EH (cell line): ENCODE measurements at places on chromosomes 4 and X.

- no peak for DNase-seq
Observed at GRCh38 chr4:123600987-123601904, 204.7 kb downstream of the SPRY1 start.

DNA sequence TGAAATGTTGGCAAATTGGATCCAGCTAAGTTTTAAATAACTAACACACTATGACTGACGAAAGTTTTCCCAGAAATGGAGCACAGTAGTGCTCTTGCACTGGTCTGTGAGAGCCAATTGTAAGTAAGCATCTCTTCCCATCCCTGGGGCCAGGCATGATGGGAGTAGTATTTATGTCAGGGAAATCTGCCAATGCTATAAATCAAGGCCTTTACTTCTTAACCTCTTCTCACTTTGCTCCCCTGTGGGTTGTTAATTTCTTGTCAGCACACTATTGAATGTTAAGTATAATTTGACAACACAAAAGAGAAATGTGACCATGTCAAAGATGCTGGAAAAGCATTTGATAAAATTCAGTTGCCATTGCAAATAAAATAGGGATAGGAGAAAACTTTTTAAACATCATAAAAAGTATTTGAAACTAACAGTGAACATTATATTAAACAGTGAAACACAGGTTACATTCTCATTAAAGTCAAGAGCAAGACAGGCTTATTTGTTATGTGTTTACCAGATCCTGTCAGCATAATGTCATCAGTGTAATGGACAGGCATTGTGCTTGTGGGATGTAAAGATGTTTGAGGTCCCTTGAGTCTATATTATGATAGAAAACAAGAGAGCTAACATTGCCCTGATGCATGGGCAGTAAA is 5.0 kb downstream of the F8A1 start:
- peak; percentile 34 for DNase-seq

DNA sequence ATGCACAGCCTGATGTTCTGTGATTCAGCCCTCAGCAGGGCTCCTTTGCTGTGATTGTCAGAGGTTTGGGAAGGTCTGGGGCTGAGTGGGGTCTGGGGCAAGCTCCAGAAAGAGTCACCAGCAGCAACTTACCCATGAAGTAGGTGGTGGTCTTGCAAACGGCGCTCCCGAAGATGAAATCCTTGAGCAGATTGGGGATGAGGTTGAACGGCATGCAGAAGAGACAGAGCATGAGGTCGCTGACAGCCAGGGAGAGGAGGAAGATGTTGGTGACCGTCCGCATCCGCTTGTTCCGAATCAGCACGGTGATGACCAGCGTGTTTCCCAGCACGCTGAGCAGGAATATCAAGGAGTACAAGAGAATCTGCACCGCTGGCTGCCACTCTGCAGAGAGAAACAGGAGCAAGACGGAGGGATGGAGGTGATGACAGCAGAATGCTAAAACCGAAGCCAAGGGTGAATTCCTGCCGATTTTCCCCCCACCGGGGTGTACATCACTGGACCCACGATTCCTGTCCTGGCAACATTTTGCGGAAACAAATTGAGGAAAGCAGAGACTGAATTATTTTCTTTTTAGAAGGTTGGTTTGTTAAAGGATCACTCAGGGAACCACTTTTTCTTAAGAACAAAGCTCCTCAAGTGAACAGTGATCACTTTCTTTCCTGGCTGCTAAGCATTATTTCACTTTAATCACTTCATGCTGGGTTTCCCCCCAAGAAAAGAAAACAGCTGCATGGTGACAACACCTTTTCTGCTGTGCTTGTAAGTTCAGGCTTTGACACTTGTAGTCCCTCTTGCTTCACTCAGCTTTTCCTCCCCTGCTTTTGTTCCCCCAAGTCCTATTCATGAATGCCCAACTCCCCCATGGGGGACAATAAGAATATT is 941 bp downstream of the CCKAR start:
- no peak for DNase-seq

GRCh38 chr4:33176566-33176965 is 2456.4 kb downstream of the PCDH7 start:
- DNase-seq = no peak

- peak; percentile 48 for DNase-seq
Observed at GRCh38 chrX:7263961-7264360, 116.0 kb upstream of the PUDP start.

GRCh38 chr4:74714611-74715130 is 79.7 kb downstream of the BTC start:
- DNase-seq = no peak

DNA sequence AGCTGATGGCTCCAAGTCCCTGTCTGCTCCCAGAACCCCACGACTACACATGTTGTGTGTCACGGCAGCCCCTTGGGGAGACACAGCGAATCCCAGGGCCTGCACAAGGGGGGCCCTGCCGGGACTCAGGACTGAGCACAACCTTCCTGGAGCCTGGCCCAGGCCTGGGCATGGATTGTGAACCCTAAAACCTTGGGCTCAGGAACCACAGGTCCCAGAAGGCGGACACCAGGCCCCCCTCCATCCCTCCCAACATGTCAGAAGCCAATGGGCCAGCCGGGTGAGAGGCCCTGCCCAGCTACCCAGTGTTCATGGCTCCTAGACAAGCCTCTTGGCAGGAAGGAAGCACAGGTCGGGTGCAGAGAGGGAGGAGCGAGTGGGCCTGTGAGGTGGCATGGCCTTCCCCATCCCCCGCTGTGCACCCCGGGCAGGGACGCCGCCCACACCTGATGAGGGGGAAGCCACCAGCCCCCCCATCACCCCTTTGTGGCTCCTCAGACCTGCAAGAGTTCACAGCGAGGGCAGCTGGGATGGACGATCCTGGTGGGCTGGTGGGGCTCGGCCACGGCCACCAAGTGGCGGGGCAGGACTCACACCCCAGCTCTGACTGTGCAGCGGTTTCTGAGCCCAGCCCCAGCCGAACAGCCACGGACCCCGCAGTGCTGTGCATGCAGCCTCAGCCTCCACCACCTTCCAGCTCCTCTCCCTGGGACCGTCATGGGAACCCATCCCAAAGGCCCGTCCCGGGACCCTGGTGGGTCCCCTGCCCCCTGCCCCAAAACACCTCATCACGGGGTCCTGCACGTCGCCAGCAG is 3.7 kb downstream of the PDE6B start:
- DNase-seq = no peak

DNA sequence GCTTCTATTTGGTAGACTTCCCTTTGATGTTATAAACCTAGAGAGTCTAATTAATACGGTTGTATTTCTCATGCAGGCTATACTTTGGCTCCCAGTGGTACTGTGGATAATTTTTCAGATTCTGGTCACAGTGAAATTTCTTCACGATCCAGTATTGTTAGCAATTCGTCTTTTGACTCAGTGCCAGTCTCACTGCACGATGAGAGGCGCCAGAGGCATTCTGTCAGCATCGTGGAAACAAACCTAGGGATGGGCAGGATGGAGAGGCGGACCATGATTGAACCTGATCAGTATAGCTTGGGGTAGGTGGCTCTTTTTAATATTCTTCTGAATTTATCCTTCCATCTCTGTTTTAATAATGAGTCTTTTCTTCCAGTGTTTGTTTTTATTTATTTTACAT is 249.7 kb downstream of the RAPGEF2 start:
- DNase-seq = no peak

DNA sequence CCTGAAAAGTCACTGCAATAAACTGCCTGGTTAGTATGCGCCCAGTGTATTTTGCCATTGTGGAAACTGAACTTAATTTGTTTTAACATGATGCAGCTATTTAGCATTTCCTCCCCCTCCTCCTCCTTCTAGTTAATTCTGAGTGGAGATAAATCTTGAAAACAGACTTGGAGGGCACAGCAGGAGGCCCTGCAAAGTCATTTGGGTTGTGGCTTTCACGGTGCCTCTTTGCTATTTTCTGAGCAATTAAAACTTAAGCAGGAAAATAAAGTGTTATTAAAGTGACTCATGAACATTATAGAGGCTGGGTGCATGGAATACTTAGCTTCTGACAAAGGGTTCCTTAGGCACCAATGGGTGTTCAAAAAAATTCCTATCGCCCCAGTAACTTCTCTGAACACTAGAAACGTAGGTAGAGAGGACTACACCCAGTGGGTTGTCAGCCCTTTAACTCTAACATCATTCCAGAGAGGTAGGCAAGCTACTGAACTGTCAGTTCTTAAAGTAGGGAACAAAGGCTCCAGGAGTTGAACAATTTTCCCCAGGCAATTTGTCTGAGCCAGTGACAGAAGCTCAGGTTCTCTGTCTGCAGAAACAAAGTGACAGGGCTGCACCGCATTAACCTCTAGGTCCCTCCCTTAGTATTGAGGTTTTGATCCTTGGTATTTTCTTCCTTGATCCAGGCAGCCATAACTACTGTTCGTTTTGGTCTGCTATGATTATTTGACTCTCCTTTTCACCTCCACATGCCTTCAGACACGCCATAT is 158.3 kb upstream of the KIT start:
- peak; percentile 98 for DNase-seq

DNA sequence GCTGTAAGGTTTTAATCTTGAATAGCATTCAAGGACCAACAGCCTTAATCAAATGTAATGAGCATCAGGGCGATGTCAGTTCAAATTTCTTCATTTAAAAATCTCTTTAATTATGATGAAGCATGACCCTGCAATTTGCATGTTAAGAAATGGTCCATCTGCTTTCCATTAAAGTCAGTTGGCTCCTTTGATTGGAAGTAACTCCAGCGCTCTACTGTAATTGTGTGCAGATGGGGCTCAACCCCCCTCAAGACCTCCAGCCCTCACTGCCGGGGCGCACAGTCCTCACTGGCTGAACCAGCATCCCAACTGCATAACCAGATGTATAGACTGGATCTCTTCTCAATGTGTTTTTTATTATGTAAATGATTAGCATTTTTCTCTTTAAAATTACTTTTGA is 126.9 kb downstream of the VCX3B start:
- no peak for DNase-seq

DNA sequence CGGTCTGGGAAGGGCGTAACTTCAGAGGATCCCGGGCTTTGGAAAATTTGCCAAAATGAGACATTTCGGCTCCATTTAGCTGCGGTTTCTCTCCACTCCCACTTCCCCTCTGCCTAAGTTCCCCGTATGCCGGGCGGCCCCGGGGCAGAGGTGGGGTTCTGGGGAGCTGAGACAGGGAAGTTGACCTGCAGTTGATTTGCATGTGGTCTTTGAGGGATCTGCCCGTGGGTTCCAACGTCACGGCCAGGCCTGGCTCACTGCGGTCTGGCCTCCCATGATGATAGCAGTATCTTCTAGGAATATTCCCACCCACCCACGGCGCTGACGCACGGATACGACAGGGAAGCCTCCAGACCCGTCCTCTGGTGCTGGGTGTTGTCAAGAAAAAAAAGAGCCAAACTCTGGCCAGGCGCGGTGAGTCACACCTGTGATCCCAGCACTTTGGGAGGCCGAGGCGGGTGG is 27.3 kb upstream of the CRLF2 start:
- DNase-seq = no peak

GRCh38 chr4:110306303-110306702 is 107.9 kb upstream of the ELOVL6 start:
- DNase-seq = peak; percentile 4

DNA sequence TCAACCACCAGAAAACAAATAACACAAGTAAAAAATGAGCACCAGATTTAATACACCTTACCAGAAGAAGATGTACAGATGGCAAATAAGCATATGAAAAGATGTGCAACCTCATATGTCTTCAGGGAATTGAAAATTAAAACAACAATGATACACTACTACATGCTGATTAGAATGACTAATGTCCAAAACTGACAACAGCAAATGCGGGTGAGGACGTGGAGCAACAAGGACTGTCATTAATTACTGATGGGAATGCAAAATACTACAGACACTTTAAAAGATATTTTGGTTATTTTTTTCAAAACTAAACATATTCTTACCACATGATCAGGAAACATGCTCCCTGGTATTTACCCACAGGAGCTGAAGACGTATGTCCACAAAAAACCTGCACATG is 140.3 kb downstream of the FRYL start:
- peak; percentile 29 for DNase-seq

- DNase-seq = no peak
Observed at GRCh38 chr4:140969296-140969695, 164.0 kb downstream of the RNF150 start.

- DNase-seq = no peak
Observed at GRCh38 chr4:26815706-26816105, 44.9 kb upstream of the STIM2 start.

DNA sequence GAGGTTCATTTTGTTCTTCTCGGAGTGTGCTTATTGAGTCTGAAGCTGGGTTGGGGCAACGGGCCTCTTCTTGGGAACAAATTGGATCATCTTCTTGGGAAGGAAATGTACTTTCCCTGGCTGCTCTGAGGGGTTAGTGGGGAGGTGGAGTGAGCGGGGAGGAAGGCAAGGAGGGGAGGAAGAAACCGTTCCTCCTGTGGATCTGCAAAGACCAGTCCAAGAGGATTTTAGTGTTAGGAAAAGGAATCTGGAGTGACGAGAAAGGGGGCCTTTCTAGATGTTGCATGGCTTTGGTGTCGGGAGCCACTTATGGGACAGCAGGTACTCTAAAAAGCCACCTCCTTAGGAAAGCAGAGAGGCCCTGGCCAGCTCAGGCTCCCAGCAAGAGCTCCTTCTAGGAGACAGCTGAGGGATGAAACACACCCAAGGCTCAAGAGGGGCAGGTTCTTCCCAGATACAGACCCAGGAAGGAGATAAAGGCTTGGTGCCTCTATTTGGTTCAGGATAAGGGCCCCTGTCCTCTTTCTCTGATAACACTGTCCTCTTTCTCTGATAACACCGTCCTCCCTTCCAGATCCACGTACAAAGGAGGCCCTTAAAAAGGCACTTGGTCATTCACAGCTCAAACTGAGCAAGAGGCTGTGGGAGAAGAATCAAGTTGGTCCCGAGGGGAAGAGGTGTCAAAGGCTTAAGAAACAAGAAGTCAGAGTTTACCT is 451 bp downstream of the SOD3 start:
- DNase-seq = no peak

- no peak for DNase-seq
Observed at GRCh38 chr4:169741569-169741968, 16.2 kb downstream of the HPF1 start.

DNA sequence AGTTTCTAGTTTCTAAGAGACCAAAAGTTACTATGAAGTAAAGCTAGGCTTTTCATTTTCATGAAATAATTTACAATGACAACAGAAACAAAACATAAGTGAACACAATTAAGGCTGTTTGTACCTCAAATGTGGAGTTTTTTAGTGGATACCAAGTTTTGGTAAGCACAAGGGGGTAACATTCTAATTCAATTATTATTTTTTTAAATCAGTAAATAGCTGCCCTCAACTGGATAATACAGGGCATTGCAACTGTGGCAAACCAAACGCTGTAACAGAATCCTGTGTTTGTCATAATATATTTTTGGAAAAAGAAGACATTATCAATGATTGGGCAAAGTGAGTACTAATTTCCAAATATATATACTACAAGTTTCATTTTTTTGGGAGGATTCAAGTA is 150.3 kb downstream of the FBXW7 start:
- peak; percentile 26 for DNase-seq

- no peak for DNase-seq
Observed at GRCh38 chr4:69731847-69732246, 28.6 kb downstream of the SULT1B1 start.

DNA sequence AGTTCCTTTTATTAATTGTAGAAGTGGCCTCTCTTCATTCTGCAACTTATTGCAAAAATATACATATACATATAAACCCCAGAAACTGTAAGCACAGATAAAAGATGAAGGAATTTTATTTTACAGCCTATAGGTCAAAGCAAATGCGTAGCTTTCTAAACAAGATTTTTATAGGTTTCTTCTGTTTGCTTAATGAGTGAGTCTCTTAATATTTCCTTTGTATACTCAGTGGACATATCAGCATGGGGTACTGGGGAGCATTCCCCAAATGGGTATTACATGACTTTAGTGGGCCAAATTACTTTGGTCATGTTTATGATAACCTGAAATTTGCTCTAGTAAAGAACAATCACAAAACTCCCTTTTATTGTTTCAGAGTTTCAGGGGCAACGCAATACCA is 1698.6 kb upstream of the IGFBP7 start:
- no peak for DNase-seq
